ENCODE measurements at places on chromosomes 3 and 15. TPM values are rescaled to one million over a fixed set of nuclear protein-coding genes. Genes with fewer than 3 reads are reported as not detected.
A peak's percentile ranks its signal among the peaks of the same experiment; 100 is the strongest.

DNA sequence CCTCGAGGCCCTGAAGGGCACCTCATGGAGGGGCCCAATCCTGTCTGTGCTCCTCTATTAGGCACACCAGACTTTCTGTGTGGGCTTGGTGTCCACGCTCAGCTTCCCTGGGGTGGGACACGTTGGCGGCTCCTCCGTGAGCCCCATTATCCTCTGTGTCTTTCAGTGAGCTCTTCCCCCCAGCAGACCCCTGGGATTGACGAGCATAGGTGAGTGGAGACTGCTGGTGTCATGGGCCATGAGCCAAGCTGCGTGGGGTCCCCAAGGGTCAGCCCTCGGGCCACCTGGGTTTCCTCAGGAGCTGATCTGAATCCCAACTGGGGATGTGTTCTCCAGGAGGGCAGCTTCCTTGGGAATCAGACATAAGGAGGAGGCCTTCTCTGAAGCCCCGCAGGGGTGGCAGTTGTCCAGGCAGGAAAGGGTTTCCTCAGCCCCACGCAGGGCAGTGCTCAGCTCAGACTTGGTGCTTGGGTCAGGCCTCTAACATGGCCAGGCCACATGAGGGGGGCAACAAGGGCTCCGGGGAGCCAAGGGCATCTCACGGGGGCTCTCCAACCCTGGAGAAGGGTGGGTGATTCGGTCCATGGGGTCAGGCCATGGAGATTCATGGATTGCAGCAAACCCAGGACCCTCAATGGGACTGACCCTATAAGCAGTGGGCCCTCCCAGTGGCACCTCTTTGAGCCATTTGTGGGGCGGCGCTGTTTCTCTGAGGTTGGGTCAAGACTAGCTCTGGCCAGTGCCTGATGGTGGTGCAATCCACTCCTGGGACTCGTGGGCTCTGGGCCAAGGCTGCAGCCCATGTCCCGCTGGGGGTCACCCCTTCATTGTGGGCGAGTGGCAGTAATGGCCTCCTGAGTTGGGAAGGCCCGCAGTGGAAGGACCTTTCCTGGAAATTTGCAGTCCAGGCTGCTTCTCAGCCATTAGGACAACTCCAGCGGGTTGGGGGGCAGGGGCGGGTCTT is 222.5 kb downstream of the SNRPN start:
- no peak for DNase-seq

- peak; percentile 45 for DNase-seq
These were observed 75.2 kb downstream of the APBA2 start for GRCh38 chr15:28960979-28961378.

DNA sequence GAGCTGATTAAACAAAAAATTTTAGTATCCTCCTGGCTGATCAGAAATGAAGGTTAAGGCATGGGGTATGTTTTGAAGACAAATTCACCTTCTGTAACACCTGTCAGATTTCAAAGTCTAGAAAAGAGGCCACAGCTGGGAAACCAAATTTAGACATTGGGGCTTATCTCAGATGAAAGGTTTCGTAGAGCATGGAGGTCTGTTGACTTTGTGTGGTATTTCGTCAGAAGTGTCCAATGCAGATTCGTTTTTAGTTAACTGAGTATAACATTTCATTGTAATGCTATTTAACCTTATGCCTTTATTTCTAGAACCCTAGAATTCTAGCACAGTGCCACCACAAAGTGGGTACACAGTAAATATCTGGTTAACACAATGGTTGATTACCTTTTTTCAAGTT is 61.7 kb downstream of the FNDC3B start:
- DNase-seq, result no peak

DNA sequence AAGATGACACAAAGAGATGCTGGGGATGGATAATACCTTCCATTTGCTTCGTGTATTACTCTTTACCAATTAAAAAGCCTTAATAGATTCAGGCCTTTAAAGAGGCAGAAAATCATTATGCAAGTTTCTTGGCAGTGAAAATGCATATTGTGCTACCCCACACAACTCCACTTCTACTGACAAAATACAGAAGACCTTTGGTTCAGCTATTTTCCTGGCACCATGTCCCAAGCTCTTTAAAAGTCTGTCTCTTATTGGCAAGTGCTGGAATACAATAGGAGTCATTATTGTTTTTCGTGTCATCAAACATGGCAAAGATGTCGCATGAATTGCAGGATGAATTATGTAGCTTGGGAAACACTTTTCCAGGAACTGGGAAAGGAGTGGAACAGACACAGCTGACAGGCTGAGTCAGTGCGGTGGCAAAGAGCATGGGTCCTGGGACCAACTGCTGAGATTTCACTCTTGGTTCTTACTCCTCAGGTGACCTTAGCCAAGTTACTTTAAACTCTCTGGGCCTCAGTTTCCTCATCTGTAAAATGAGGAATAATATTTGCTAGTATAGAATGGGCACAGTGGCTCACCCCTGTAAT is 5.5 kb upstream of the TSPAN3 start:
- DNase-seq, result no peak

CHL1 gene
- total RNA-seq, result 2.0 TPM

- peak; percentile 71 for DNase-seq
These were observed 683 bp downstream of the UBE2Q2 start for GRCh38 chr15:75843678-75844581.
